ENCODE measurements at places on chromosomes 2 and 18.

DNA sequence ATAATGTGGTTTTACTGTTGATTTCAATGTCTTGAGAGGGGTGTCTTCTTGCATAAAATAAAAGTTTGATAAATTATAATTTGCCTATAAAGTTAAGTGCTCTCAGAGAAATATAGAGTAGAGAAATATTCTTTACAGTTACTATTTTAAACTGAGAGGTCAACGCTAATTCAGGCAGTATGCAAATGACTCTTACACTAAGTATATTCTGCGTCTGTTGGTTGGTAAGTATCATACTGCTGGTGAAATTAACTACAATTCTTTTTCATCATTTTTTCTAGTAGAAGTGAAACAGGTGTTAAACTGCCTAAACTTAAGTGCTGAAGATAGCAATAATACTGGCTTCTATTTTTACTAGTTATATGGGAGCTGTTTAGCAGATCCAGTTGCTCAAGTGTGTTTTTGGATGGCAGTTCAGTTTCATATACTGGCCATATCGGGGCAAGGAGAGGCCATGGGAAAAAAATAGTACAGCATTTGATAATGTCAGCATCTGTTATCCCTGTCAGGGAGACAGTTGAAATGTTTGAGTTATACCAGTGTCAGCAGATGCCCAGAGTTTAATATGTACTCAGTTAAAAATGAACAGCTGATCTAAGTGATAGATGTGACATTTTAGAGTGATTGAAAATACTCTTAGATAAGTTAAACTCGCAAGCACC lies 86.2 kb downstream of the MIB1 start:
- H3K27ac ChIP-seq = no peak overlapping the region
- no peaks in the 10 kb centered on the region for H3K27me3 ChIP-seq
- no peaks in the 10 kb centered on the region for H3K4me1 ChIP-seq
- no peak overlapping the region for H3K4me3 ChIP-seq
- H3K36me3 ChIP-seq = peaks cover 5% of the 10 kb centered on the region
- DNase-seq = no peak

DNA sequence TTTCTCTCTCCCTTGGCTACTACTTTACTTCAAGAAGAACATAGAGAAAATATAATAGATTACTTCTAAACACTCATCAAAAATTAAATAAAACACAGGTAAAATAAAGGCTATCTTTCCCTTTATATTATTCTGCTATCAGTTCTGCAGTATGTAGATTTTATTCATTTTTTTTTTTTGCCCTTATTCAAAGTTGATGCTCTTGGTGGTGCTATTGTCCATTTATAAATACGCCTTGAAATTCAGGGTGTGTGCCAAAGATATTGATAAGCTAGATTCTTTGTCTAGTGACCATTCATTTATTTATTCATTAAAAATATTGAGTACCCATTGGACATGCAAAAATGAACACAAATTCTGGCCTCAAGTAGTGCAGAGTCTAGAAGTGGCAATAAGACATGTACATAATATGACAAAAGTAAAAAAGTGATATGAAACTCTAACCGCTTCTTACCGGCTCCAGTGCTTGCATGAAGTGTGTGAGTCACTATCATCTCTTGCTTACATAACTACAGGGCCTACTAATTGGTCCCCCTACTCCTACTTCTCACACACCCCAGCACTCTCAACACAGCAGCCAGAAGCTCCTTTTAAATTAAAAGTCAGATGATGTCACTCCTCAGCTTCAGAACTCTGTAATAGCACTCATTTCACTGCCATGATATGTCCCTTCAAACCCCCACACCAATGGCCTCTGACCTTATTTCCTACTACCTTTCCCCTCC lies 208.3 kb upstream of the FANCL start:
- H3K4me3 ChIP-seq = no peak overlapping the region
- H3K36me3 ChIP-seq = no peaks in the 10 kb centered on the region
- H3K27me3 ChIP-seq = peaks cover 11% of the 10 kb centered on the region
- H3K4me1 ChIP-seq = peaks cover 3% of the 10 kb centered on the region
- H3K27ac ChIP-seq = no peak overlapping the region

DNA sequence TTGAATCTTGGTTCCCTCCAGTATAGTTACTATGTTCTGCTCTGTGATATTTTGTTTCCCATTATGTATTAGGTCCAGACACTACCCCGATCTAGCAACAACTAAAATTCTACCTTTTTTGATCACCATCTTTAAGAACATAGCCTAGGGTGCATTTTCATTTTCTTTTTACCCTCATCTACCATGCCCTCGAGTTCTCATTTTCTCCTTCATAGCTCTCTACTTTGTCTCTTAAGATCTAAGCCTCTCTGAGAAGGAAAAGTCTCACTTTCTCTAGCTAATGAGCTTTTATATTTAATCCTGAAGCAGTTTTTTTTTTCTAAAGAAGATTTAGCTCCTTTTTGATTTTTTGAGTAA lies 1089.4 kb upstream of the SLC39A10 start:
- no peaks in the 10 kb centered on the region for H3K27me3 ChIP-seq
- peaks cover 5% of the 10 kb centered on the region for H3K4me1 ChIP-seq
- H3K27ac ChIP-seq = no peak overlapping the region
- no peak for DNase-seq

- H3K27ac ChIP-seq = no peak overlapping the region
- H3K27me3 ChIP-seq = no peaks in the 10 kb centered on the region
- H3K4me3 ChIP-seq = no peak overlapping the region
Observed at GRCh38 chr2:122542236-122542635, 786.8 kb downstream of the TSN start.

- peaks cover 69% of the 10 kb centered on the region for H3K4me1 ChIP-seq
- no peaks in the 10 kb centered on the region for H3K27me3 ChIP-seq
- peaks cover 53% of the 10 kb centered on the region for H3K36me3 ChIP-seq
- H3K4me3 ChIP-seq = peak overlapping the region; percentile 99
- peak; percentile 80 for DNase-seq
Observed at GRCh38 chr2:174634130-174635014, 36.8 kb upstream of the WIPF1 start.

- peaks cover 4% of the 10 kb centered on the region for H3K36me3 ChIP-seq
- no peak for DNase-seq
- H3K27ac ChIP-seq = no peak overlapping the region
- no peak overlapping the region for H3K4me3 ChIP-seq
Observed at GRCh38 chr2:118841828-118842461, 5.5 kb downstream of the EN1 start.

DNA sequence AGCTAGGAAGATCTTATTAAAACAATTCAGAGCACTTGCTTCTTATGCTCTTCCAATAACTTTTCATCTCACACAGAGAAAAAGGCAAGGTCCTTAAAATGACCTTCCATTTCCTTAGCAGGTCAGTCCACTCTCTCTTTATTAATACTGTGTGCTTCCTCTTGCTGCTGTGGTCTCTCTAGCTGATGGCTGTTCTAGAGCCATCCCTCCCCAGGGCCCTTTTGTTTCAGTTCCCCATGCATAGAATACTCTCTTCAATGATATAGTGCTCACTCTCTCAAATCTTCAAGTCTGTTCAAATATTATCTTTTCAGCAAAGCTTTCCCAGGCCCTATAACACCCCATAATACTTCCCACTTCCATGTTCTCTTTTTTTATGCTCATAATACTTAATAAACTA lies 469.3 kb downstream of the METTL4 start:
- no peaks in the 10 kb centered on the region for H3K4me1 ChIP-seq
- no peak overlapping the region for H3K4me3 ChIP-seq
- no peak overlapping the region for H3K27ac ChIP-seq
- peaks cover 6% of the 10 kb centered on the region for H3K27me3 ChIP-seq

DNA sequence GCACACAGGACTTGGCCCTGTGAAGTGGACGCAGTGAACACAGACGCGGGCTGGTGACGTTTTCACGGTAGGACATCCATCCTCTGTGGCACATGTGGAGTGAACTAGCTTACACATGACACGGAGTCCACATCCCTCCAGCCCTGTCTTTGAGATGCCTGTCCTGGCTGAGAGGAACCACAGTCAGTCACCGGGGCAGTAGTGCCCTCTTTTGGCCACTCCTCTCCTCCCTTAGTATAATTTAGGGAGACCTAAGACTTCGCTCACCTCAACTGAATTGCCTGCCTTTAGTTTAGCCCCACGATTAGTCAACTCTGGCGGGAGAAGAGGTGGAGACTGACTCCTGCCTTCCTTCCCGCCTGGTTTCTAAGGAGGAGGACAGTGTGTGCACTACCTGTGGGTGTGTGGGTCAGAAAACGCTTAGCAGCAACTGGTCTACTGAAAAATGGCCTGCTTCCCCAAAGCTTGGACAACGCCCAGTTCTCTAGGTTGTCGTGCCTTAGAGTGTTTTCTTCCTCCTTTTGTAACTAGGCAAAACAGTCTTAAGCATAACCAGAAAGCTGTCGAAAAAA lies 70.6 kb downstream of the MBP start:
- peak overlapping the region; percentile 74 for H3K4me3 ChIP-seq
- H3K27ac ChIP-seq = peak overlapping the region; percentile 100
- H3K27me3 ChIP-seq = no peaks in the 10 kb centered on the region
- peak; percentile 66 for DNase-seq
- peaks cover 71% of the 10 kb centered on the region for H3K36me3 ChIP-seq

- no peak overlapping the region for H3K27ac ChIP-seq
- H3K4me1 ChIP-seq = no peaks in the 10 kb centered on the region
- no peaks in the 10 kb centered on the region for H3K27me3 ChIP-seq
Observed at GRCh38 chr18:10565835-10566234, 40.0 kb downstream of the NAPG start.
